ENCODE measurements at places on chromosomes 11 and 22.

- DNase-seq = no peak
Measured at GRCh38 chr22:43745411-43745770, 66.7 kb downstream of the EFCAB6 start.

- no peak for DNase-seq
Measured at GRCh38 chr11:78100261-78100660, 20.6 kb upstream of the NDUFC2 start.

- no peak for DNase-seq
Measured at GRCh38 chr11:73287400-73288101, 15.4 kb downstream of the P2RY6 start.

- no peak for DNase-seq
Measured at GRCh38 chr11:23205156-23205871, 345.0 kb upstream of the CCDC179 start.

- DNase-seq = no peak
Measured at GRCh38 chr11:46039990-46040389, 81.3 kb downstream of the PHF21A start.
